ENCODE measurements at places on chromosomes 7 and 10. TPM values are rescaled to one million over a fixed set of nuclear protein-coding genes. Genes with fewer than 3 reads are reported as not detected.

Gene FAM25G
- polyA plus RNA-seq = not detected

Gene DPY19L1
- 19.1 TPM for polyA plus RNA-seq

Gene TFR2
- 0.61 TPM for polyA plus RNA-seq

Gene MTURN
- 53.0 TPM for polyA plus RNA-seq

Gene SPDYE11
- polyA plus RNA-seq = 0.14 TPM

Gene PTPN12
- polyA plus RNA-seq = 60.3 TPM

Gene ZNF239
- 7.6 TPM for polyA plus RNA-seq

GRCh38 chr7:70177166-70177565 is 578.9 kb downstream of the AUTS2 start:
- no peak for DNase-seq

GRCh38 chr10:81367132-81367531 is 507.9 kb upstream of the NRG3 start:
- no peak for DNase-seq

DNA sequence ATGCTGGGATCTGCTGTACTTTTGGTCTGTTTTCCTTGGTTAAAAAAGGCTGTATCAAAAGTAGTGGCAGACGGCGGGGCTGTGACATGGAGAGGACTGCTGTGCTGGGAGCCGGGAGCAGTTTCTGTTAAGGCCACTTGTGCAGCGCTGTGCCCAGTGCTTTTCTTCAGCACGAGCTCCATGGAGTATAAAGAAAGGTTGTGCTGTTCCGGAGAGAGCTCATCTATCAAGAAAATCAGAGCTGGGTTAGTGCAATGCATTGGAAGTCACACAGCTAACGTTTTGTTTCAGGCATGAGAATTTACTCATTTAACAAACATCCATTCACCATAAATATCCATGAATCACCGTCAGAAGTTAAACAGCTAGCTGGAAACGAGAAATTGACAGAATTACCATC is 62.0 kb downstream of the KIAA1549 start:
- DNase-seq = no peak

GRCh38 chr7:136055266-136055665 is 78.1 kb upstream of the MTPN start:
- DNase-seq = no peak

- DNase-seq = peak; percentile 73
Measured at GRCh38 chr10:18140149-18140956, at the start of gene CACNB2. CACNB2 (plus strand) TSS chr10:18140424.

GRCh38 chr10:106280896-106281460 is 883.5 kb downstream of the SORCS1 start:
- DNase-seq = no peak

DNA sequence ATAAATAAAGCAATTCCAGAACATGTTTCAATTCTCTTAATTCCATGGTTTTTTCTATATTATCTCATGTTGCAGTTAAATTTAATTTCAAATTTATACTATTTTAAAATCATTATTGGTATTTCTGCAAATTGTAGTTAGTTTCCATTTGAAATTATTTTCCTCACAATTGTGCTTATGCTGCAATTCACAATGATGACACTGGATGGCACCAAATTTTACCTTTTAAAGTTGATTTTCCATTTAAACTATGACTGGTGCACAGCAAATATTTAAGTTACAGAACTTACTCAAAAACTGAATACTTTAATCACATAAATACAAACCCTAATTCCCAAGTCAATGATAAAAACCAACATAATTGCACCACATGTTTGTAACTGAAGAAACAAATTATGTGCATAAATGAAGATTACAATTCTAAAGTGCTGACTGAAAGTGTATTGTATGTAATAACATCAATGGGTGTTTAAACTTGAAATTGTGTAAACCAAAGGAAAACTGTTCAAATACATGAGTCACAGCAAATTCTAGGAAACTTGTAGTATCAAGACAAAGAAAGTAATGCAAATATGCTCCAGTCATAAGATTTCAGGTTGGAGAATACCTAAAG is 75.3 kb upstream of the AASS start:
- peak; percentile 15 for DNase-seq

Data from muscle of arm (tissue), 14 donors.